ENCODE measurements at places on chromosomes 6 and 20.

- DNase-seq = no peak
These were observed 78.5 kb upstream of the NUP153 start for GRCh38 chr6:17785094-17785787.

- peak; percentile 71 for DNase-seq
These were observed 113.9 kb upstream of the PRSS16 start for GRCh38 chr6:27133281-27134227.

GRCh38 chr6:13916230-13916944 is 8.4 kb upstream of the RNF182 start:
- no peak for DNase-seq

DNA sequence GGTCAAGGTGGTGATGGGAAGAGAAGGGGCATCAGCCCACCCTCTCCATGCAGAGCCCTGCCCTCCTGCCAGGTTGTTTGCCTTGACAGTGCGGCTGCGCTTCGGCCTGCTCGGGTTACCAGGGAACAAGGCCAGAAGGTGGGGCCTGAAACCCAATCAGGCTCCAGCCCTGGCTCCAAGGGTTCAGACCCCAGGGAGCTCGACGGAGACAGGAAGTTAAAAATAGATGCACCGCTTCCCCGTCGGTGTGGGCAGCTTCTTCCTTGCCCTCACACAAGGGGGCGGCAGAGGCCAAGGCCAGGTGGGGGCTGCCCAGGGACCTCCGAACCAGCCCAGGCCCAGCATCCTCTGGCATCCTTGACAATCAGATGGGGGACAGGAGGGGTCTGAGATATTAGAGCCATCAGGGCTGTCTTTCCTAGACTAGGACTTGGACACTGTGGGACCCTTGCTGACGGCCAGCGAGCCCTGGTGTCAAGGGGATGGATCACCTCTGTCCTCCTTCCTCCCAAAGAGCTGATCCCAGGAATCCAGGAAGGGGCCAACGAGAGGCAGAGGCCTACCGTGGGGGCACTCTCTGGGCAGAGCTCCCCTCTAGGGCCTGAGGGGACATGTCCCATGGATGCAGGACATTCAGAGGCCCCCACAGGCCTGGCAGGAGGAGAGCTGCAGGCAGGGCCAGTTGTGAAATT is 65.2 kb downstream of the RIPOR3 start:
- no peak for DNase-seq

- no peak for DNase-seq
These were observed 98.9 kb downstream of the FAM120B start for GRCh38 chr6:170405311-170405975.

- DNase-seq = no peak
These were observed 11.0 kb upstream of the CFAP206 start for GRCh38 chr6:87396595-87397392.

DNA sequence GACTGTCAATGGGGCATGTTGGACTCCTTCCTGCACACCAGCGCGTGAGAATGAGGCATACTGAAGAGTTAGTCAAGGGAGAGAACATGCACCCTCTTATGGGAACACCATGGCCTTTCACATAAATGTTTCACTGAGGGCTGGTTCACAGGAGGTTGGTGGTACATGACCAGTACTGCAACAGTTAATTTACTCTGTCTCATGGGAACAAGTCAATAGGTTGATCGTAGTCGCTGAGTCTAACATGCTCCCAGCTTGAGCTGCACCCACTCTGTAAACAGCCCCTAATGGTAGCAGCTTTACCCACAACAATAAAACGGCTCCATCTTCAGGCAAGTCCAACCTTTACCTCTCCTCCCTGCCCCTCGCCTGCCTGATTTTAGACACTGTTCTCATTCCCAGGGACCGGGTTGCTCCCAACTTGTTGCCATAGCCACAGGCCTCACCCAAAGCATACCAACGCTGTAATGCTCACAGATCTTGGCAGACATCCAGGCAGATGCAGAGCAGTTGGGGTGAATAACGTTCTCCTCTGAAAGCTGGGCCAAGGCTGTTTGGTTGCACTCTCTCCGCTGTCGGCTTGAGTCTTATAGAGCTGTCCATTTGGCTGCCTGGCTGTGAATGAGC is 111.3 kb downstream of the LY86 start:
- no peak for DNase-seq

DNA sequence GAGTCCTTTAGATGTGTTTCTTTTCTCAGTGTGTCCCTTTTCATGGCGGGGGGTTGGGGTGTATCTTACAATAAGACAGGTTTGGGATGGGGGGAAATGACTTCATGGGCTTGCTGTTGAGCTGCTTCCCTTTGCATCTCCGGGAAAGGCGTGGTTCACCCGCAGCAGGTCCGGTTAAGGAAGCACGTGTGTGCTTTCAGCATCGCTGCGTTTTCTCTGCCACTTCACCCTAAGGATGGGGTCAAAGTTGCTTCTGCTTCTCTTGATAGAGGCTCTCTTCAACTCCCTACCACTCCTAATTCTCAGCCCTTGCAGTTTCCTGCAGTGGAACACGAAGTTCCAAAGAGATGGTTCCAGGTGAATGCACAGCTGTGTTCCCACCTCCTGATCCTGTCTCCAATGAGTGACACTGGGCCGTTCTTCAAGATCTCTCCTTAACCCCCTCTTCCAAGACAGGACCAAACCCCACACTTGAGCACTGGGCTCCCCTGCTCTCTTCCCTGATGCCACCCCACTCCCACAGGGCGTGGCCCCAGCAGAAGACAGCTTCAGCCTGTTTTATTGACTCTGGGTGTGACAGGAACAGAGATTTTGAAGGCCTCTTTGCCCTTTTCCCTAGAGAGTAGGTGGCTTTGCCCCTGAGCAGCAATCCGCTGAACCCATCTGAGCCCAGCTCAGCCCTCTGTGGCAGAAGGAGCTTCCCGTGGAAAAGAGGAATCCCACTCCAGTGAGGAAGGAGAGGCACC is 85.2 kb downstream of the PLEKHG1 start:
- peak; percentile 5 for DNase-seq

DNA sequence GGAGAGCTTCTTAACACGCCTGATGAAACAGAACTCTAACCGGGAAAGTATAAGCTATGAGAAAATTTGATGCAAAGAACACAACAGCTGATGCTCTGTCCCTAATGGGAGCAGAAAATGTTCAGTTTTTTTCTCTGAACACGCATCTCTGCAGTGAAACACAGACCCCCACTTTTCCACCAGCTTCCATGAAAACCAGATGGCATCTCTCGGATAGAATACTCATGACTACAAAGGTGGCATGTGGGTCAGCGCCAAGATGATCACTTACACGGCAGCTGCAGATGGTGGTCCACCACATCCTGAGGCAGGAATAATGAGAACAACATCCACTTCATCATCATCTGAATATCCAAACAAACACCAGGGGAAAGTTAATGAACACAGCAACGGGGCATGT is 85.2 kb upstream of the CNR1 start:
- DNase-seq = no peak

- no peak for DNase-seq
These were observed 141.2 kb upstream of the RAB32 start for GRCh38 chr6:146402476-146402875.

DNA sequence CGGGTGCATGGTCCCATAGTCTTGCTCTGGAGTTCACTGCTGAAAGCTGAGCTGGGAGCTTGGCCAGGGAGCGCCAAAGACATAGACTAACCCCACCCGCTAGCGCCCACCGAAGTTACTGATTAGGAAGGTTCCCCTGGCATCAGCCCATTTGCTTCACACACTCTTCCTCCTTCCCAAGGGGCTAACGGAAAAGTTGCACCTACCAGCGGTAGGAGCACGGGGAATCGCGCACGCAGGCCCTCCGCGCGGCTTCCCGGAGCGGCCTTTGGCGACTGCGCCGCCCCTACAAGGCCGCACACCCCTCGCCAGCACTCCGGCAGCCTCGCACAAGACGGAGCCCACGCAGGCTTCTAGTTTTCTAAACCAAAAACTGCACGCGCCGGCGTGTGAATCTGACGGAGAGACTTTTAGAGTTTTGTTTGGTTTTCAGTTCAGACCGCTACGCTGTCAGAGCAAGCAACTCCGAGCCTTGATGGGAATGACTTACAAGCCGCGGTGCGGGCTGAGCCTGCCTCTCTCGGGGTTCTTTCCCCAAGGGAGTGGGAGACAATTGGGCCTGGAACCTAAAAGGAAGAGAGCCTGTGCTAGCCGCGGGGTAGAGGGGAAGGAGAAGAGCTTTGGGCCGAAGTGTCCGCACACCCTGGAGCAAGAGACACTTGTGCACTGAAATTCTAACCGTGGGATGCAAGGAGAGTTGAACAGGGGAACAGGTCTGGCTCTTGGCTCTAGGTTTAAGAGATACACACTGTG is 891 bp upstream of the POU3F2 start:
- DNase-seq = no peak

- DNase-seq = no peak
These were observed 67.9 kb downstream of the TRMT11 start for GRCh38 chr6:126054258-126054702.

DNA sequence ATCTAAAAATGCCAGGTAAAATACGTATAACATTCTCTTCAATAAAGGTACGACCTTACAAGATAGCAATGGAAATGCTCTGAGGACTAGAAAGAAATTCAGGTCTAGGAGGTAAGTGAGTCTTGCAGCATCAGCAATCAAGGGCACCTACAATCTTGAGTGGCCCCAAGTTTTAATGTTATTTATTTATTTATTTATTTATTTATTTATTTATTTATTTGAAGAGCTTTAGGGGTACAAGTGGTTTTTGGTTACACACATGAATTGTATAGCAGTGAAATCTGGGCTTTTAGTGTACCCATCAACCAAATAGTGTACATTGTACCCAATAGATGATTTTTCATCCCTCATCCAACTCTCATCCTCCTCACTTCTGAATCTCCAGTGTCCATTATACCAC is 574.0 kb upstream of the POU3F2 start:
- DNase-seq = no peak

GRCh38 chr6:111070105-111071005 is 16.9 kb upstream of the SLC16A10 start:
- no peak for DNase-seq

GRCh38 chr6:12582421-12583110 is 134.0 kb upstream of the PHACTR1 start:
- no peak for DNase-seq

- peak; percentile 90 for DNase-seq
These were observed 19.9 kb downstream of the ZKSCAN8 start for GRCh38 chr6:28161410-28162079.

GRCh38 chr6:21198032-21198640 is 395.4 kb upstream of the SOX4 start:
- no peak for DNase-seq

- no peak for DNase-seq
These were observed 306.2 kb downstream of the TAF4 start for GRCh38 chr20:61759286-61760065.

- peak; percentile 72 for DNase-seq
These were observed 961 bp downstream of the RRBP1 start for GRCh38 chr20:17680836-17681725.

- DNase-seq = no peak
These were observed 166.3 kb upstream of the DTNBP1 start for GRCh38 chr6:15829156-15829555.

- no peak for DNase-seq
These were observed 590 bp downstream of the RNF217 start for GRCh38 chr6:124962639-124963415.

DNA sequence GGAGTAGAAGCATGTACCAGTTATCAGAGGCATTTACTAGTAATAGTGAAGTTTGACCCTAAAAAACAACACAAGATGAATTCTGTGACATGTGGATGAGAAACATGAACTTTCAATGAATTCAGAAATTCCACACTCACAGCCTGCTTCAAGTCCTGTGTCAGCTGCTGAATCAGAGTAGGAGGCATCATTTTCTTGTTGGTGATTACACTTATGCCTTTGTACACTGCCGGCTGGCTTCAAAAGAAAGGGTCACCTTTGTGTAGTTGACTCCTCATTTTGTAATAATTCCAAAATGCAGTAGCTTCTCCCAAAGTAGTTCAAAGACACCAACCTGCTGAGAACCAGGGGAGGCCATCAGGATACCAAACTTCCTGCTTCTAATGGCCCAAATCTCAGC is 165.5 kb downstream of the BACH2 start:
- no peak for DNase-seq

- no peak for DNase-seq
These were observed 15.3 kb upstream of the ABRACL start for GRCh38 chr6:139013185-139013800.

GRCh38 chr20:33688938-33689424 is 2.8 kb upstream of the E2F1 start:
- no peak for DNase-seq

GRCh38 chr20:35238735-35239134 is 12.2 kb downstream of the MMP24 start:
- DNase-seq = no peak

GRCh38 chr6:3162565-3163247 is 5.4 kb upstream of the TUBB2A start:
- DNase-seq = peak; percentile 12

DNA sequence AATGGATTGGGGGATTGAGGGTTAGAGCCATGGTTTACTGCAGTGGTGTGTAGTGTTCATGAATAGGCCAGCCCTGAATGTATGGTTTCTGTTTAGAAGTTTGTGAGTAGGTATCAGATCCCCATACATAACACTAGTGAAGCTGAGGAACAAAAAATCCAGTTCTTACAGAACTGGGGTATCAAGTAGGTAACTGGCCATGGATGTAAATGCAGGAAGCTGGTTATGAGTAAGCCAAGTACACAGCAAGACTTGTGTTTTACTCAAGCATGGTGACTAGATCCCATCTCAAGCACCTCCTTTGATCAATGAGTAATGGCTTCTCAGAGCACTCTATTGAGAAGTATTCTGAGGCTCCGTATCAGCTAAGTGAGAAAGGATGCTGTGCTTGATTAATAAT is 613.7 kb upstream of the FLRT3 start:
- DNase-seq = no peak

DNA sequence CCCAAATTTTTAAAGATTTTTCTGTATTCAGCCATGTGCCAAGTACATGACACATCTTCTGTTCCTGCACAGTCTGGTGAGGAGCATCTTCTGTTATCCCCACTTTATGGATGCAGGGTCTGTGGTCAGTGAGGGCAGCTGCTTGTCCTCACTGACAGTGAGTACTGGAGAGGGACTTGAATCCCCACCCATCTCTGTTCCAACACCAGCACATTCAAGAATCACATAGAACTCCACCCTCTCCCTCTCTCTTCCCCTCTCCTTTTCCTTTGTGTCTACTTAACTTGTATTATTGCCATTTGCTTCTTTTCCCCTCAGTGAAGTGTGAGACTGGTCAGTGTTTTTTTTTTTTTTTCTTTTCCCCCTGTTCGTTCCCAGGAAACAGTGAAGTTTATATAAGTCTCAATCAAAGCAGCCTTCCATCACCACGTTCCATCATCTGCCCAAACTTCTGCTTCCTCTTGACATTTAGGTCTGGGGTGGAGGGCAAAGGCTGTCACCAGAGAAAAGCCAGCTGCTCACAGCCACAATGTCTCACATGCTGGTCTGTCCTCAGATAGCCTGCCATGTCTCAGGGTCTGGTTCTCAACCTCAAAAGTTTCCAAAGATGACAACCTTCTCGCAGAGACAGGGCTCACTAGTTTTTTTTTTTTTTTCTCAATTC is 110.0 kb upstream of the SSTR4 start:
- no peak for DNase-seq

All from CD8-positive, alpha-beta T cell (primary cell).